ENCODE measurements at places on chromosomes 5 and 9. TPM values are rescaled to one million over a fixed set of nuclear protein-coding genes. Genes with fewer than 3 reads are reported as not detected.

The TMCO6 gene
- 8.1 TPM for total RNA-seq

The CTXN3 gene
- total RNA-seq = not detected

DNA sequence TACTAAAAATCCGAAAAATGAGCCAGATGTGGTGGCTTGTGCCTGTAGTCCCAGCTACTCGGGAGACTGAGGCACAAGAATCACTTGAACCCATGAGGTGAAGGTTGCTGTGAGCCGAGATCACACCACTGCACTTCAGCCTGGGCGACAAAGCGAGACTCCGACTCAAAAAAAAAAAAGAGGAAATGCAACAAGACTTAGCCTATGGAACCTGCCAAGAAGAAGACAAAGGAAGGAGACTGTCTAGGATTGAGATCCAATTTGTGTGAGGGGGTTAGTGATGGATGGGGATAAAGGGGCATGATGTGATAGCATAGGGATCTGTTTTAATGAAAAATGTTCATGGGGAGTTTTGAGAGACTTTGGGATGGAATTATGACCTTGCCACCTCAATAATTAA, 72.9 kb downstream of the RAB24 start:
- DNase-seq = no peak

DNA sequence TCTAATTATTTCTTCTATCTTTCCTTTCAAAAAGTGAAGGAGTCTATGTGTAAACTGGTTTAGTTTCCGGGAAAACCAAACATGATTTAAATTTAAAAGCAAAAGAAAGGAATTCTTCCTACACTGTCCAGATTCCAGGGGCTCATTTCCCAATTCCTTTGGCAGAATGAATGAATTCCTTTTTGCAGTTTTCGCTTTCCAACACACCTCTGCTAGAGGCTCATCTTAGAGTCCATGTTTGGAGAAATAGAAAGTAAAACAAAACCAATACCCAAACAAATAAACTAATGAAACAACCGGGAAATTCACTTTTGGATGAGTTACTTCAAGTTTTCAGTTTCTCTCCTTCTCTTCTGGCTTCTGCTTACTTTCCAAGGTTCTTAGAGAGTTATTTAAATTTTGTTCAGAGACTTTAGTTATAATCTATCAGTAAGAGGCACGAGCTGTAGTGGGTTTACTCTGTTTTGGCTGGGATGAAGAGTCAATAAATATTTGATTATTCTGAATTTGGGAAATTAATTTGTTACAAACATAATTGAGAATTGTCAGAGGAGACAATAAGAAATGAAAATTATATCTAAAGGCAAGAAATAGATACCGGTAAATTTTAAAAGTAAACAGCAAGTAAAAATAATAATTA, 365.0 kb upstream of the CDH9 start:
- DNase-seq = no peak

DNA sequence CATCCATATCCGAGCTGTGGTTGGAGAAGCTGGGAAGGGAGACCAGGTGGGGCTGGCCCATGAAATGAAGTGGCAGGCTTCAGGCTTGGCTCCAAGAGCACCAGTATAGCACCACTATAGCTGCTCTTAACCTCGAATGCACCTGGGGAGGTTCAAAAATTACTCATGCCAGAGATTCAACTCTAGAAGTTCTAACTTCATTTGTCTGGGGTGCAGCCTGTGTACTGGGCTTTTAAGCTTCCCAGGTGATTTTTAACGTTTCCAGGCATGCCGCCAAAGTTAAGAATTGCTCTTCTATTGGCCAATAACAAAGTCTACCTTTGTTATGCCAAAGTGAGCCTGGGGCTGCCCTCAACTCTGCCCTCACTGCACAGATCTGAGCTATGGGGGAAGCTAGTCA, 458 bp downstream of the PRSS3 start:
- DNase-seq = no peak

- DNase-seq = no peak
Measured at GRCh38 chr9:110731437-110732028, 62.9 kb downstream of the MUSK start.

DNA sequence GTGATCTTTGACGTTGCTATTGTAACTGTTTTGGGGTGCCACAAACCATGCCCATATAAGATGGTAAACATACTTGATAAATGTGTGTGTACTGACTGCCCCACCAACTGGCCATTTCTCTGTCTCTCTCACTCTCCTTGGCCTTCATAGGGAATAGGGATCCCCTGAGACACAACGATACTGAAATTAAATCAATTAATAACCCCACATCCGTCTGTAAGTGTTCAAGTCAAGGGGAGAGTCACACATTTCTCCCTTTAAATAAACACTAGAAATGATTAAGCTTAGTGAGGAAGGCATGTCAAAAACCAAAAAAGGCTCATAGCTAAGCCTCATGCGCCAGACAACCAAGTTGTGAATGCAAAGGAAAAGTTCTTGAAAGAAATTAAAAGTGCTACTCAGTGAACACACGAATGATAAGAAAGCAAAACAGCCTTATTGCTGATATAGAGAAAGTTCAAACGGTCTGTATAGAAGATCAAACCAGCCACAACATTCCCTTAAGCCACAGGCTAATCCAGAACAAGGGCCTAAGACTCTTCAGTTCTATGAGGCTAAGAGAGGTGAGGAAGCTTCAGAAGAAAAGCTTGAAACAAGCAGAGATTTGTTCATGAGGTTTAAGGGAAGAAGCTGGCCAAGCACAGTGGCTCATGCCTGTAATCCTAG, 111.1 kb downstream of the UGCG start:
- DNase-seq = no peak

DNA sequence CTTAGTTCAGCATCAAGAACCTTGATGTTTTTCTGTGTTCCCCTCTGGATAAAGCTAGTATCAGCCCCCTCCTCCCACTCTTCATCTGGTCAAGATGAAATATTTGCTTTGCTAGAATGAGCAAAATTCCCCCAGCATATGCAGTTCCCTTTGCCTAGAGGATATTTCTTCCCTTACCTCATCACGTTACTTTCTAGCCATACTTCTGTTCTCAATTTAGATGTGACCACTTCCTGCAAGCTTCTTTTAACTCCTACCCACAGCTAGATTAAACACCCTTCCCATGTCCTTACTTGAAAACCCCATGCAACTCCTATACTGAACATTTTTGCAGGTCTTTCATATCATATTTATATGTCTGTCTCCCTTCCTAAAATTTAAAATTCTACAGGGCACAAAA, 178.9 kb upstream of the TUSC1 start:
- DNase-seq = no peak

DNA sequence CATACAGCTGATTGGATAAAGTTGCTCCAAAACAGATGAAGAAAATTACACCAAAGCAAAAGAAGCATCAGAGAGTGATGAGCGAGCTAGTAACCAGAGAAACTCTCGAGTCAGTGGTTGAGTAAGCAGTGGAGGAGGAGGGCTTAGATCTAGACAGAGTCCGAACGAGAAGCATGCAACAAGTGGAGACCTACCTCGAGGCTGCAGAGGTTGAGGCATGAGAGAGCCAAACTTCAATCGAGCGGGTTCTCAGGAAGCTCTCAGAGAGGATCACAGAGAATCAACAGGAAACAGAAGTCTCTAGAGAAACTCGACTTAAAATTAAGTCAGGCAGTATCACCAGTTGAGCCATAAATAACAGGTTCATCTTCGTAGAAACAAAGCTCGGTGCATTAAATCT, 6.1 kb downstream of the RUSC2 start:
- DNase-seq = no peak

- no peak for DNase-seq
Measured at GRCh38 chr9:114460513-114461199, 44.6 kb downstream of the WHRN start.
